ENCODE measurements at places on chromosomes 7 and 10. TPM values are rescaled to one million over a fixed set of nuclear protein-coding genes. Genes with fewer than 3 reads are reported as not detected.
A peak's percentile ranks its signal among the peaks of the same experiment; 100 is the strongest.

The HACD1 gene
- total RNA-seq = 26.3 TPM

DNA sequence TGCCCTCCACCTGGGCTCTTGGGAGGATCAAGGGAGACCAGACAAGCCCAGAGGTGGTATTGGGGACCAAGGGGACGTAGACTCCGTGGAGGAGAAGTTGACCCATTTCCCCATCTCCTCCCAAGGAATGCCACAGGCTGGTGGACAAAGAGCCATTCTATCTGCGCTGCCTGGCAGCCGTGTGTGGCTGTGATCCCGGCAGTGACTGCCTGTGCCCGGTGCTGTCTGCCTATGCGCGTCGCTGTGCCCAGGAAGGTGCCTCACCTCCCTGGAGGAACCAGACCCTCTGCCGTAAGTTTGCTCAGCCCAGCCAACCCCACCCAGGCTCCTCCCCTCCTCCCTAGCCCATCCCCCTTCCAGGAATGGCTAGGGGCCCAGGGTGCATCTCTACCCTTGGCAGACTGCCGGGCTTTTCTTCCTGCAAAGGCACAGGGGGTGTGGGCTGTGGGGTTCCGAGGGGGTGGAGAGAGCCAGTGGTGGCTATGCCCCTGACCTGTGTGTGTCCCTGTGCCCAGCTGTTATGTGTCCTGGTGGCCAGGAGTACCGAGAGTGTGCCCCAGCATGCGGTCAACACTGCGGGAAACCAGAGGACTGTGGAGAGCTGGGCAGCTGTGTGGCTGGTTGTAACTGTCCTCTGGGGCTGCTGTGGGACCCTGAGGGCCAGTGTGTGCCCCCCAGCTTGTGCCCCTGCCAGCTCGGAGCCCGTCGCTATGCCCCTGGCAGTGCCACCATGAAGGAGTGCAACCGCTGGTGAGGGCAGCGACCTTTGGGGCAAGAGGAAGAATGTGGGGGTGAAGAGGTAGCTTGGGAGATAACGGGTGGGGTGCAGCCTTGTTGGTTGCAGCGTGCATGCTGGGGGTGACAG is 10.2 kb upstream of the ZNF467 start:
- no peak for DNase-seq

DNA sequence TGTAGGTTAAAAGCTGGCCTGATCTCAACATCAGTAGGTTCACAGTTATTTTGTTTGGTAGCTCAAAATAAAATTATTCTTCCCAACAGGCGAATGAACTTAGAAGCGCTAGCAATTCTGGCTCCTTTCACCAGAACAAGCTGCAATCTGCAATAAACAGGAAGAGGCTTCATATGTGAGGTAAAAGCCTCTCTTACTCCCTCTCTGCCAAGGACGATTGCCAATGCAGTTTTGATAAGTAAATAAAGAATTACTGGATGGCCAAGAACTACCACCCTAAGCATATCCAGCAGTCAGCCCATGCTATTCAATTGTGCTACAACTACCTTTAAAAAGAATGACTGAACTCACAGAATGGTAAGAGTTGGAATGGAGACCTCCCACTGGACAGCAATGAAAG is 150.0 kb upstream of the LAMB4 start:
- no peak for DNase-seq

- peak; percentile 38 for DNase-seq
Measured at GRCh38 chr7:94510582-94511496, 1.2 kb downstream of the CASD1 start.

The SEC31B gene
- 7.6 TPM for total RNA-seq

- DNase-seq = no peak
Measured at GRCh38 chr7:34036051-34036920, 130.9 kb downstream of the BMPER start.

DNA sequence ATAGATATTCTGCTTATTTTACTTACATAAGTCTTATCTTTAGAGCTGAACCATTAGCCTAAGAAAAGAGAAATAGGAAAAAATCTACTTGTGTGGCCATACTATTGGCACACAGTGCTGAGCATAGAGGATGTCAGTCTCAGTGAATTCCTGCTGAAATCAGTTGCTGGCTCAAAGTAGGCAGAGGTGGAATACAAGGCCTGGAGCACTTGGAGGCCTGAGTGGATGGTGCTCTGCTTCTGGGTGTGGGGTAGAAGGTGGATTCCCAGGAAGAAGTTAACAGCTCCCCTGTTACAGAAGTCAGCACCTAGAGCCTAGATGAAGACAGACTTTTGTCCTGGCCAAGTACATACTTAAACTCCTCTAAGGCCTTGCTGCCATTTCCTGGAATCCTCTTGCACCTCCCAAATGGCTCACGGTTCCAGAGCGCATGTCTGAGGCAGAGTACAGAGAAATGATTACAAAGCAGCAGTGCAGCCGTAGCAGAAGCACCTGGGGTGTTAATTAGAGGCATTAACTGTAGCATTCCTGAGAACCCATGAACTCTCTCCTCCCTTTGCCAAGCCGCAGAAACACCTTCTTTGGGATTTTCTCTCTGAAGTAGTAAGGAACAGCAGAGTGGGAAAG is 18.0 kb upstream of the XPNPEP1 start:
- no peak for DNase-seq

DNA sequence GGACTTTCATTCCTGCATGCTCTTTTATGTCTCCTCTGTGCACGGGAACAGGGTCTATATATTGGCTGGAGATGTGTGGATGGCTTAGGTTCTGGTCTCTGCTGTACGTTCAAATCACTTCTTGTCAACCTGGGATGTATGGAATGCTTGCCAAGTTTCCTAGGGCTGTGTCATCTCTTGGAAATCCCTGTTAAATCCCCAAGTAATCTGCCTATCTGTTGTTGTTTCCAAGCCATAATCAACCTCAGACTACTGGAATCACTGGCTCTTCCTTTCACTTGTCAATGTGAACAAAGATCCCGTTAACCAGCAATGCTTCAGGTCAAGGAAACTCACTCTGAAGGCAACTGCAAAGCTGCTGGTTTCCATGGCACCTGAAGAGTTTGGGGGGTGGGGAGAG is 93.3 kb upstream of the FAM171A1 start:
- DNase-seq = no peak

GRCh38 chr10:129279446-129280154 is 187.4 kb upstream of the MGMT start:
- DNase-seq = no peak

The HPS1 gene
- 45.3 TPM for total RNA-seq

- DNase-seq = no peak
Measured at GRCh38 chr7:47186316-47186715, 395.6 kb downstream of the TNS3 start.

DNA sequence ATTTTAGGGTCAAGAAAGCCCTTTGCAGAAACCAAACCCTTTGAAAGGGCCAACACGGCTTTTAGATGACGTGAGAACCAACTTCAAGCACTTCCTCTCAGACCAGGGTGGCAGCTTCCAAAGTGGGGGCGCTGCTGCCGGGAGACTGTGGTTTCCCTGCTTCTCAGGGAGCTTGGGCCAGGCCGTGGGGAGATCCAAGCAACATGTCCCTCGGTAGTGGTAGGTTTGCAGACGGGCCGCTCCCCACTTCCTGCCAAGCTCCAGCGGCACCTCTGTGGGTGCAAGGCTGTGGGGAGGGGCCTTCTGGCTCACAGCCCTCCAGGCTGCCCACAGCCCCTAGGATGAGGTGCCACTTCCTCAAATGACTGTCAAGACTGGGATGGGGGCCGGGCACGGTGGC is 132.4 kb downstream of the FAM53B start:
- no peak for DNase-seq

- DNase-seq = no peak
Measured at GRCh38 chr7:34096777-34097176, 191.4 kb downstream of the BMPER start.

The CADPS2 gene
- 119 TPM for total RNA-seq

- DNase-seq = no peak
Measured at GRCh38 chr10:111109501-111110242, 32.8 kb downstream of the ADRA2A start.

The IMPDH1 gene
- total RNA-seq = 46.2 TPM

The EBF3 gene
- 9.9 TPM for total RNA-seq

GRCh38 chr10:97151307-97151914 is 34.3 kb downstream of the SLIT1 start:
- DNase-seq = no peak

- DNase-seq = no peak
Measured at GRCh38 chr7:84538268-84538667, 343.7 kb upstream of the SEMA3A start.

DNA sequence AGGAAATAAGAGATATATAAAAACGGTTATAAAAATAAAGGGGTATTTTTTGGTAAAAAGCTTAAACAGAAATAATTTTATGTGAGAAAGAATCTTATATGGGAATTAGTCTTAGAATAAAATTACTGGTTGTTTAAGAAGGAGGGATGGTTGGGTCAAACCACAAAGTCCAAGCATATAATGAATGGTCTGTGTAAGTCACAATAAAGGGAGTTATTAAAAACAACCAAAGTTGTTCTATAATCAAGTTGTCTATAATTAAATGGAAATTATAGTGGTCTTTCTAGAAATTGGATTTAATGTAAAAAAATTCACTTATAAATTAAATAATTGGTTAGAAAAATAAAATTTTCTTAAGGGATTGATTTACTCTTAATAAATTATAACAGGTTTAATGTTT is 304.8 kb downstream of the POM121L12 start:
- DNase-seq = no peak

GRCh38 chr10:106436123-106436715 is 728.3 kb downstream of the SORCS1 start:
- DNase-seq = no peak

The ZNF679 gene
- not detected for total RNA-seq

DNA sequence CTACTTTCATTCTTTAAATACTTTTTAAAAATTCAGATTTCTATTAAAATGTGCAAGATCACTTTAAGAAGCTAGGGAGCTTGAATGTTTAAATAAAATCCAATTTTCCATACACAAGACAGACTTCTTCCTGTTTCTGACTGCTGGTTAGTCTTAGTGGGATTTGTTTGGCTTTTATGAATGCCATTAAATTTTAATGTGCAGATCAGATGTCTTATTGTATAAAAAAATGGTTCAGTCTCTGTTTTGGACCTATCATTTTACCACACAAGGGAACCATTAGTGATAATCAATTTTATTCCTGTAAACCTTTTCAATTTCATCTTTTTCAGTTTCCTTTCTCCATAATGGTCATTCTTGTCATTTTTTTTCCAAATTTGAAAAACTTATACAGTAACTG is 63.2 kb downstream of the VCL start:
- DNase-seq = no peak

GRCh38 chr10:70617798-70618568 is 15.4 kb upstream of the PRF1 start:
- DNase-seq = no peak

GRCh38 chr10:86648704-86649427 is 5.5 kb upstream of the OPN4 start:
- peak; percentile 74 for DNase-seq

- no peak for DNase-seq
Measured at GRCh38 chr7:36309716-36310115, 79.9 kb upstream of the ANLN start.

The DRGX gene
- 0.14 TPM for total RNA-seq

DNA sequence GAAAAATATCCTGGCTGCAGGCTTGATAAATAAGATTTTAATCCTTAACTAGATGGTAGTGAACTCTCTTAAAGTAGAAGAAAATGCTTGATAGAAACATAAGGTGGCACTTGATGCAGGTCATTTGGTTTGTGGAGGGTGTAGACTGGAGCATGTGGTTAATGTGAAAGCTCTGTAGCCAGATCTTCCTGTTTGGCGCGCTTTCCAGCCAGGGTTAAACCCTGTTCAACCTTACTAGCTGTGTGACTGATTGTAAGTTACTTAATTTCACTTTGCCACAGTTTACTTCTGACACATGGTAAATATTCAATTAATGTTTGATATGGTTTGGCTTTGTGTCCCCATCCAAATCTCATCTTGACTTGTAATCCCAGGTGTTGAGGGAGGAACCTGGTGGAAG is 394.0 kb downstream of the REEP3 start:
- DNase-seq = no peak

GRCh38 chr10:96044736-96045135 is 1.4 kb downstream of the CCNJ start:
- no peak for DNase-seq

The TMEM213 gene
- not detected for total RNA-seq

DNA sequence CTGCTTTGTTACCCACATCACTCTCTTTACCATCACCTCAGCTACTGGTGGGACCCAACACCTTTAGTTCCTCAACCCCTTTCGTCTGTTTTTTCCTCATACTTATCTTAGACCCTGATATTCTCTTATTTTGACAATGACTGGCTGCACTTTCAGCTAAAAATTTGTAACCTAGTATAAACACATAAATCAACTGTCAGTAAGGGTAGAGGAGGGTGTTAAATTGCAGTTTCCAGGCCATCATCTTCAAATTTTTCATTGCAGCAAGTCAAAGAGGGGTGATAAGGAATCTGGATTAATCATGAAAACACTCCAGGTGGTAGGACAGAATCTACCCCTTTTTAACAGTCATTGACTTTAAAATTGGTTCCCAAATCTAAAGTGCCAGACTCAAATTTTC is 27.9 kb downstream of the SEMA3D start:
- DNase-seq = no peak

The ZC3HAV1 gene
- 36.6 TPM for total RNA-seq

DNA sequence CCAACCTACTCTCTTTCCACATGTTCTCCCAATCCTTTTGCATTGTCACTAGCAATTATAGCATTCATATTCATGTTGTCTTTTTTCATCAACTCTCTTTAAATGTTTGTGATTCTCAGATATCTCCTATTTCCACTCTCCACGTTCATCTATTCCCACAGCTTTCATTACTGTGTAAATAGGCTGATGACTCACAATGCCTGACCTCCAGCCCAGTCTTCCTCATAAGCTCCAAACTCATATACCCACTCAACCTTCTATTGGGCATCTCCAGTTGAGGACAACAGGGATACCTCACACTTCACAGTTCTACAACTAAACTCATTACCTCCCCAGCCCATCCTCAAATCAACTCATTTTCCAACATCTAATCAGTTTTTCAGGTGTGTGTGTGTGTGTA is 194.1 kb downstream of the DGKI start:
- DNase-seq = no peak

DNA sequence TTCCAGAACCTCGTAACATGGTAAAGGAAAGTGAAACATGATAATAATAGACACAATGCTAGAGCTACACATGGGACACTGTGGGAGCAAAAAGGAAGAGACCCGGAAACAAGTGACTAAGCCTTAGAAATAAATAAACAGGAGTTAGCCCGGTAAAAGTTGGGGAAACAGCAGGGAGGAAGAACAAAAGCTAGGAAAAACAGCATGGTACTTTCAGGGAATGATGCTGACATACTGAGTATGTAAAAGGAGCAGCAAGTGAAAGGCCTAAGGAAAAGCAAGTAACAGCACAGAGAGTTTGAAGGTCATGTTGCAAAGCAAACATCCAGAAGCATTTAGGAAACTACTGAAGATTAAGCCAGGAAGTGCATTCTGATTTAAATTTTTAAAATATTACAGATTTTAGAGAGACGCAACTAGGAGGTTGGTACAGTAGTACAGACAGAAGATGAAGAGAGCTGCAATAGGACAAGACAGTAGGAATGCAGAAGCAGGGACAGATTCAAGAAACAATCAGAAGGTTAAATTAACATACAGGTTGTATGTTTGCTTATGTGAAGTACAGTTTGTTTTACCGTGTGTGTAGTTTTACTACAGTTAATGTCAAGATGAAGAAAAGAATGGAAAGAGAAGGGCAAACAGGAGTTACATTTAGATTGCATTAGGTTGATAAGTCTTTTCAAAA is 63.7 kb downstream of the ARHGAP12 start:
- no peak for DNase-seq

GRCh38 chr7:138257459-138258196 is 181.4 kb downstream of the AKR1D1 start:
- no peak for DNase-seq

The SLC26A5 gene
- not detected for total RNA-seq

The EPO gene
- not detected for total RNA-seq

- no peak for DNase-seq
Measured at GRCh38 chr10:61628151-61628874, 34.4 kb upstream of the CABCOCO1 start.
